ENCODE measurements at places on chromosomes 4 and X.
A peak's percentile ranks its signal among the peaks of the same experiment; 100 is the strongest.

DNA sequence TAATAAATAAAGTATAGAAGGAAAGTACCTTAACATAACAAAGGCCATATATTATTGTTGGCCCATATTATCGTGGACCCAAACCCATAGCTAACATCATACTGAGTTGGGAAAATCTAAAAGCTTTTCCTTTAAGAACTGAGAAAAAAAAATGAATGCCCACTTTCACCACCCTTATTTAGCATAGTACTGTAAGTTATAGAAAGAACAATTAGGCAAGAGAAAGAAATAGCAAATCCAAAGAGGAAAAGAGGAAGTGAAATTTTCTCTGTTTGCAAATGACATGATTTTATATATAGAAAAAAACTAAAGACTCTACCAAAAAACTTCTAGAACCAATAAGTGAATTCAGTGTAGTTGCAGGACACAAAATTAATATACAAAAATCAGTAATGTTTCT lies 1854.6 kb downstream of the PCDH7 start:
- no peak for DNase-seq

GRCh38 chrX:77060572-77060971 lies 386.6 kb upstream of the FGF16 start:
- no peak for DNase-seq

GRCh38 chr4:101835121-101835904 lies 44.8 kb downstream of the BANK1 start:
- DNase-seq = peak; percentile 28

DNA sequence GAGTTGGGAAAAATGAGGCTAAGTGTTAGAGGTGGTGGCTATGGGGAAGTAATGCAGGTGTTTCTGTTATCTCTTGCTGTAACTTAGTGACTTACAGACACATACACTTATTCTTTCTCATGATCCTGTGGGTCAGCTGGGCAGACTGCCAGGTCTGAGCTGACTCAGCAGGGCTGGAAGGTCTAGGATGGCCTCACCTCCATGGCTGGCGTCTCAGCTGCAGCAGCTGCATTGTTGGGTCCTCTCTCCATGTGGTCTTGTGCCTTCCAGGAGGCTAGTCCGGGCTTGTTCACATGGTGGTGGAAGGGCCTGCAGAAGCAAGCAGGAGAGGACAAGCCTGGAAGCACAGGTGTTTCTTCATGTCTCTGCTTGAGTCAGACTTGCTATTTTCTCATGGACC lies 172.7 kb downstream of the NHS start:
- DNase-seq = no peak

GRCh38 chr4:1994938-1995337 lies 13.8 kb downstream of the NELFA start:
- no peak for DNase-seq

DNA sequence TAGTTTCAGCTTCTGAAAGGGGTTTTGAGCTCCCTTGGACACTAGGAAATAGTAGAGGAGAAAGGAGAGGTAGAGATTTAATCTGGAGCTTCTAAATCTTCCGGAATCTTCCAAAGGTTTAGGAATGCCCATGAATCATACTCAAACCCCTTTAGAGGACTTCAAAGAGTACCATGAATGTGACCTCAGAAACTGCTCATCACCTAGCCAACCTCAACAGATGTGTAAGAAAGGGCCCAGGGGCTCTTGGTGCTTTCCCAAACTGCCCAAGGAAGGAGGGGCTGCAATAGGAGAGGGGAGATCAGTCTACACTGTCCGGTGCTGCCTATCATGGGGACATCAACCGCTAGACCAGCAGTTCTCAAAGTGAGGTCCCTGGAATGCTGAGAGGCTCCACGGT lies 109.1 kb downstream of the RBM47 start:
- DNase-seq = no peak

GRCh38 chr4:43425206-43425605 lies 532.7 kb downstream of the GRXCR1 start:
- DNase-seq = no peak

- no peak for DNase-seq
Measured at GRCh38 chrX:77298790-77299189, 148.4 kb upstream of the FGF16 start.

DNA sequence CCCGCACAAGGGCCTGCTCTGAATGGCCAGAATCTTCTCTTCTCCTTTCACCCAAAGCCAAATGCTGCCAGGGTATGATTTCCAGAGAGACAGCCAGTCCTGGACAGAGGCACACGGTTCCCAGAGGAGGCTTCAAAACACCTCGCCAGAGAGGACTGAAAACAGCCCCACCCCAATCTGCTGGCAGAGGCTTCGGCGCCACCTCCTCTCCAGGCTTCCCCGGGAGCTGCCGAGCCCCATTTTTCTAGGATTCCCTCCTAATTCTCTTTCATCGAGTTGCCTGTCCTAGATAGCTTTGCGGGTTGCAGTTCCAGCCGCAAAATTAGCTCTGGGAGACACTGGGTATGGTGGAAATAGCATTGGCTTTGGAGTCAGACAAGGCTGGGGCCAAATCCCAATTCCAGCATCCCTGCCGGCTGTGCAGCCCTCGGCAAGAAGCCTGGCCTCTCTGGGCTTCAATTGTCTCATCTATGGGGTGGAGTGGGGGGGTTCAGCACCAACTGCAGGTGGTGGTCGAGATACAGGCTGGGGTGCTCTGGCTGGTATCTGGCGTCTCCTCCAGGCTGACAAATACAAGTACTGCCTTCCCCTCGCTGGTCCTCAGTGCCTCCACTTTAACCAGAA lies 22.6 kb downstream of the PPP2R2C start:
- DNase-seq = no peak

- no peak for DNase-seq
Measured at GRCh38 chrX:5595570-5595969, 633.1 kb downstream of the NLGN4X start.

DNA sequence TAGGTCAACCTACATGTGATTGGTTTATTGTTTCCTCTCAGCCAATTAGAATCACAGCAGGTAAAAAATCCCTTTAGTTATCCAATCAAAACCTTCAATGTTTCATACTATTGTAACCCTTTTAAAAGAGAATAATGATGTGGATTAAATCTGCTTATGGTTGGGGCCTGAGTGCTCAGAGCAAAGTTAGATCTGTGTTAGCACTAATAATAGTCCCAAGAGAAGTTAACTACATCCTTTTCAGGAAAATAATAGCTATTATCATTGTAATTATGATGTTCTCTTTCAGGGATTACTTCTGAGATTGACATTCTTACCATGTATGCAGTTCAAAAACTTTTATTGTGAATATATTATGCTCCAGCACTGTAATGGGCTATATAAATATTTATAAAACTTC lies 262.6 kb upstream of the ARX start:
- no peak for DNase-seq

DNA sequence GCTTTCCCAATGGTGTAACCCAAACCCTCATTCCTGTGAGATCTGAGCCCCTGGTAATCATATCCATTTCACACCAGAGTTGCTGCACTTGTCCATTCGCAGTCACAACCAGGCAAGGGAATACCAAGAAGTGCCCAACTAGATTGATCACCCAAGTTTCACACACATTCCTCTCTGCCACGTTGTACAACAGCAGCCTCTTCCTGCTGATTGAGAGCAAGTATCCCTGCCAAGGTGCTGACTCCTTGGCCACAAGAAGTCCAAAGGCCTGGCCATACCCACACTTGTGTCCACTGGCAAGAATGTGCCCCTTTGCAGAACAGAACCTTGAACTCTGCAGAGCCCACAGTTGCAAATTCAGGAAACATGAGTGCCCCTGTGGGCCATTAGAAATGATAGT lies 6.5 kb upstream of the ACOT9 start:
- DNase-seq = no peak

DNA sequence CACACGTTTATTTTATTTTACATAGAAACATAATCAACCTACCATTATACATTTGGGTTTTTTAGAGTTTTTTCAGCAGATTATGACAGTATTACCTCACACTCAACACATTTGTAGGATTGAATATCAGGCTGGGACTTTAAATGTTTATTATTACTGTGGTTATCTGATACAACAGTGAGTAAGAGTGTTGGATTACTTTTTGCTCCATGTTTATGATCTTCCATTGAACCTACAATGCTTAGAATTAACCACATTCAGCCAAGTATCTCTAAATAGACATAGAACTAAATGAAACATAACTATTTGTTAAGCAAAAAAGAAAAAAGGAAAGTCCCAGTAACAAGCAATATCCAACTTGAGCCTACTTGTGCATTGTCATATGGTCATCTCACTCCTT lies 607.4 kb upstream of the PITX2 start:
- peak; percentile 1 for DNase-seq

- DNase-seq = no peak
Measured at GRCh38 chr4:2834001-2834921, 9.4 kb upstream of the ADD1 start.

GRCh38 chr4:14446311-14446710 lies 556.0 kb upstream of the CPEB2 start:
- DNase-seq = no peak

DNA sequence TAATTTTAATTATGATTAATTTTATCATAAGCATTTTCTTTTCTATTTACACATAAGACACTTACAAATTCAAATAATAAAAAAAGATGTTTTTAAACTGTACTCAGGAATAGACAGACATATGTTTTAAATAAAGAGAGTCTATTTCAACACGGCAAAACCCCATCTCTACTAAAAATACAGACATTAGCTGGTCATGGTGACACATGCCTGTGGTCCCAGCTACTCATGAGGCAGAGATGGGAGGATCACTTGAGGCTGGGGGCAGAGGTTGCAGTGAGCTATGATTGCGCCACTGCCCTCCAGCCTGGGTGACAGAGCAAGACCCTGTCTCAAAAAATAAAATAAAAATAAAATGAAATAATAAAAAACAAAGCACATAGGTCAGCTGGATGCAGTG lies 14.8 kb downstream of the FAM9B start:
- DNase-seq = peak; percentile 23

DNA sequence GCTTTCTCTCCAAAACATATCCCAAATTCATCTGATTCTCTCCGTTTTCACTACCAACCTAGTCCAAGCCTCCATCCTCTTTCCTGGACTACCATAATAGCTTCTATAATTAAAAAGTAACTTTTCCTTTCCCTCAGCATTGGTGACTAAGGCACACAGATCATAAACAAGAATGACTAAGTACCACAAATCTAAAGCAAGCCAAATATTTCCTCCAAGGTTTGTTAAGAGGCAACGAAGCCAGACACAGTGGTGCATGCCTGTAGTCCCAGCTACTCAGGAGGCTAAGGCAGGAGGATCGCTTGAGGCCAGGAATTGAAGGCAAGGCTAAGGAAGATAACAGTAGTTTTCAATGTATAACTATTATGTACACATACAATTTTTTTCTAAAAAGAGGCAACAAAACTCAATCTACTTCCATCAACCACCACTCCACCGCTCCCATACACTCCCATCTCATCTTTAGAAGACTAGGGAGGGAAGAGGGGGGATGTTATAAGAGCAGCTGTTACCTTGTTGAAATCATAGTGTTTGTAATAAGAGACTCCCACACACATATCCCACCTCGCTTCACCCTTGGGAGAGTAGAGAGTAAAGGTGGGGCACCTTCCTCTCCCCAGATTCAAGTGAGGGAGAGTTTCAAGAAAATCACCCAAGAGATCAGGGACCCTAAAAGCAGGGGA lies 4.2 kb upstream of the JCHAIN start:
- peak; percentile 38 for DNase-seq

GRCh38 chr4:1523907-1524636 lies 117.8 kb upstream of the NKX1-1 start:
- DNase-seq = no peak

DNA sequence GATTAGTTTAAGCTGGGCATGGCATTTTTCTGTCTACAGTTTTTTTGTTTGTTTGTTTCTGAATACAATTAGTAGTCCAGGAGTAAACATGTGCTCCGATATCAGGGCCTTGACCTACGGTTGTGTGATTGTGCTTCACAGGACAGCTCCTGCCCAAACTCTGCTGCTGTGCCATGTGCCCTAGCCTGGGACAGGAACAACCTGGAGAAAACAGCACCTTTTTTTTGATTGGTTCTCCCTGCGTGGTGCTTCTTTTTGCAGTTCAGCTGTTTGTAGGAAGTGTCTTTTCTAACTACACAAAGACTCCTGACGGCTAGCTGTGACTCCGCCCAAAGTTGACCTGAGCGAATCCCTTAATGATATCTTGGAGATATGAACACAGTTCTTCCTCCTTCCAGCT lies 158.8 kb downstream of the ATP10D start:
- DNase-seq = no peak

DNA sequence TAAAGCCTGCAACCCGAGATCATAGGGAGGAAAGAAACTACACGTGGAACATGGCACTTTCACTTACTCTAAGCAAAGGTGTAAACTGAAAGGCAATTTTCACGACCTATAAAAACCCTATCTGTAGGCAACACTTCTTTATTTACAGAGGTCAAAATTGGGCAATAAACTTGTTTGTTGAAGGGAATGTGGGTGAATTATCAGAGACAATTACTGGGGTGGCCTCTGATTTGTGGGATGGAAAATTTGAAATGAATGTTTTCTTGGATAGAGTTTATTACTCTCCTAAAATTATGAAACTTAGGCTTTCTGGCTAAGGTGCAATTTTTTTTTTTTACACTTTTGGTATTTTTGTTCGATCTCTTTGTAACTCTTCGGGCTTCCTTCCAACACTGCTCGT lies 734.1 kb upstream of the TENM3 start:
- DNase-seq = no peak

GRCh38 chrX:13367950-13368349 lies 48.1 kb upstream of the ATXN3L start:
- DNase-seq = no peak

- no peak for DNase-seq
Measured at GRCh38 chr4:27828843-27829242, 968.2 kb downstream of the STIM2 start.
